ENCODE measurements at places on chromosomes 7 and 10.

- no peak for DNase-seq
Observed at GRCh38 chr7:94182721-94183120, 178.6 kb upstream of the BET1 start.

- DNase-seq = no peak
Observed at GRCh38 chr10:123889821-123890220, 1.8 kb downstream of the CPXM2 start.

DNA sequence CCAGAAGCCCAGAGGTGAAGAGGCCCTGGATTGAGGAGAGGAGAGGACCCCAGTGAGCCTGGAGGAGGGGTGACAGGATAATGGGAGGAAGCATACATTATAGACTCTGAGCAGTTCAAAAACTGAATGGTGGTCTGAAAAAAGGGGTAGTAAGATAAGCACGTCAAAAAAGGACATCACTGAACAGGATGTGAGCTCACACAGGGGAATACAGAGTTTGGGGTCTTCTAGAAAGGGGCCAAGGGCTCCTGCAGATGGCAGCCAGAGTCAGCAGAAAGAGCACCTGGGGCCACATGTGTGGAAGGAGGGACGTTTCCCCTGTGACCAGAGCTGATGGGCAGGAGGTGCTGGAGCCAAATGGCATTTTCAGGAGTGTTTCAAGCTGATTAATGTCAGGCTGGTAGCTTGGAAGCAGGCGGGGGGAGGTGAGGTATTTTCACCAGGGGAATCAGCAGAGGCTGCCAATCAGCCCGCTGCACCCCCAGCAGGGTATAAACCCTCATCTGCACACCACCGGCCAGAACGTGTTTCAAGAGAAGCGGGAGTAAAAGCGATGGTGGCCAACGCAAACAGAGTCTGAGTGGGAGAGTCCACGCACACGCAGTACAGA, 85.8 kb downstream of the TNS3 start:
- no peak for DNase-seq

GRCh38 chr7:97224316-97224715, 106.8 kb downstream of the SDHAF3 start:
- DNase-seq = no peak

- no peak for DNase-seq
Observed at GRCh38 chr7:34726221-34726620, 68.2 kb downstream of the NPSR1 start.

DNA sequence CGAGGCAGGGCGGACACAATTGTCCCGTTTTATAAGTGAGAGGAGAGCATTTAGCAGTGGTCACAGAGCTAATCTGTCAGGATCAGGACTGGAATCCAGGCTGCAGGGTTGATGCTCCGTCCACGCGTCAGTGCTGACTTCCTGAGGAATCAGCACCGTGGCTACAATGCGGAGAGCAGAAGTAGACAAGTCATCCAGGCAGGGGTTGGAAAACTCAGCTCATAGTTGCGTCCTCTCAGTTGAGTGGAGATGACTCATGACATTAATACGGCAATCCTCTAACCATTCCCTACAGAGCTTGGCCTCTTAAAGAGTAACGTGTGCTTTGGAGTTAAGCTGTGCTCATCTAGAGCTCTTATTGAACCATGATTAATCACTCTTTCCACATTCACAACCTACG, 17.1 kb upstream of the HTR5A start:
- no peak for DNase-seq

- DNase-seq = no peak
Observed at GRCh38 chr7:151053096-151053495, 4.6 kb downstream of the CDK5 start.

DNA sequence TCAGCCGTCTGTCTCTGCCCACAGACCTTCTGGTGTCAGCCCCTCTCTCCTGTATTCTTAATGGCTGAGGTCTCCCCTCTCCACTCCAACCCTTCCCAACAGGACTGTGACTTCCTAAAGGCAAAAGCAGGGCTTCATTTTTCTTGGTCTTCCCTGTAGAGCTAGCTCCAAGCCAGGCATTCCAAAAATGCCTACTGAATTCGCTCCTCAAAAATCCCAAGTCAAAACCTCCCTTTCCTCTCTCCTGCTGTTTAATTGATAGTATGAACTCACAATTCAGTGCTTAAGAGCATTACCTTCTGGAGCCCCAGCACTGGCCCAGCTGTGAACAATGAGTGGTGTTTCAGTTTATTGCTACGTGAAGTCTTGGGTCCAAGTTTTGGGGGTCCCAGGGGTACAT, 628.4 kb downstream of the PARD3 start:
- no peak for DNase-seq

GRCh38 chr7:70406186-70406949, 725.6 kb upstream of the GALNT17 start:
- no peak for DNase-seq

GRCh38 chr7:26141077-26141476, 10.9 kb upstream of the NFE2L3 start:
- no peak for DNase-seq

DNA sequence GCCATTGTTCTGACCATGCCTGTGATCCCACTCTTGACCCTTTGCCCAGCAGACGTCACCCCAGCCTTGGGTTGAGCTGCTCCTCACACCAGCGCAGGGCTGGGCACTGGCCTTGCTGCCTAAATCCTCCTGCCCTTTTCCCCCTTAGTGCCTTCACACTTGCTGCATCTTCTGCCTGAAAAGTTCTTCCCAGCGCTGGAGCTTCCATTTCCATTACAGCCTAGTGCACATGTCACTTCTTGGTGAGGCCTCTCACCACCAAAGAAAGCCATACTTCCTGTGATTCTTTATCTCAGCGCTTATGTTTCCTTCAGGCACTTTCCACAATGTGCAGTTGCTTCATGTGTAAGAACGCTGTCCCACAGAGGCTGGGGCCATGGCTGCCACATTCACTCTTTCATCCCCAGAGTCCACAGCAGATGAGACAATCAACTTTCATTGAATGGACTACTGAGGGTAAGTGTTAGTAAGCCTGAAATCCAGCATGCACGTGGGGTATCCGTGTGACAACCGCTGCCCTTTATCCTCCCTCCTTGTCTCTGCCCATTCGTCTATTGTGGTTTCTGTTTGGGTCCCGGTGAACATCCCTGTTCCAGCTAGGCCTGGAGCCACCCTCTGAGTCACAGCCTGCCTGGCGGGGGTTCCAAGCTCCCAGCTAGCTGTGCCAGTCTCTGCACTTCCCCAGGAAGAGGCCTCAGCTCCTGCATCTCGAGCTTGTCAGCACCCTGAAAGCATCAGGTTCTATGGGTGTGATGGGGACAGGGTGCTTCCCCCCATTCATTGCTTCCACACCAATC, 37.3 kb downstream of the ADRA2A start:
- DNase-seq = no peak

DNA sequence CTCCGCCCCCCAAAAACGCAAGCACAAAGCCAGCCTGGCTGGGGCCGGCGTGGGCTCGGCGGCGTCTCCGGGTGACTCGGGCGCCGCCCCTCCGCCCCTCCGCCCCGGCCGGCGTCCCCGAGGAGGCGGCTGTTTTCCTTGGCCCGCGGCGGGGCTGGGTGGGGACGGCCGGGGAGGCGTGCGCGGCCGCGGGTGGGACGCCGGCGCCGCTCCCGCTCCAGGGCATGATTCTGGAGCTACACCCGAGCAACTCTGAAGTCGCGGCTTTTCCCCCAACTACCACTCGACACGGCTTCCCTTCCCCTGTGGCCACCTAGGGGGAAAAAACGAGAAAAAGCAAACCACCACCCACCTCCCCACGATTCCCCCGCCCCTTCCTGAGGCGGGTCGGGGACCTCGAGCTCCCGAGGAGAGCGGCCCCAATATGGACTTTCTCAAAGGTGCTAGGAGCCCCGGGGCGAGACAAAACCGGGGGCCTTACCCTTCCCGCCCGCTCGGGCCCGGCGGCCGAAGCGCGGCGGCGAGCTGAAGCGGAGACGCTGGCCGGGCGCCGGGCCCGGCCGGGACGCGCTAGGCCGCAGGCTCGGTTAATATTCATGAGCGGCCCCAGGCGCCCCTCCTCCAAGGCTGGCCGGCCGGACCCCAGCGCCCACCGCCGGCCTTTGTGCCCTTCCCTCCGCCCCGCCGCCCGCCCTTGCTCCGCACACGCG, 856 bp downstream of the ARHGAP21 start:
- DNase-seq = peak; percentile 21

- no peak for DNase-seq
Observed at GRCh38 chr7:89618274-89618673, 536.0 kb upstream of the STEAP1 start.

DNA sequence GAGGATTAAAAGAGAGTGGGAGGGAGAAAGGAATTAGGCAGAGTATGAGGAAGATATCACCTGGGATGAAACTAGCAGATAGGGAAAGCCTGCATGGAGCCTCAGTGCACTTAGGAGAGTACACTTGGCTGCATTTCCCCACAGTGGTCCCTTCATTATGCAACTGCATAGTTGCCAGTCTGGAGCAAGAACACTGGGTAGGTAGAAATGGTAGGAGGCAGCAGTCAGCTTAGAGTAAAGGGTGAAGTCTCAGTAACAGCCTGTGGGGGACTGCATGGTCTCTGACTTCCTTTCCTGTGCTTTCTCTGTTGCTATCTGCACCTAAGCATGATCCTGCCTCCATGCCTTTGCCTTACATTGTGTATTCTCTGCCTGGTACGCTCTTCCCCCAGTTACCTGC, 14.0 kb upstream of the PCGF5 start:
- no peak for DNase-seq

- no peak for DNase-seq
Observed at GRCh38 chr10:47248386-47249090, 51.5 kb upstream of the GDF10 start.

- DNase-seq = no peak
Observed at GRCh38 chr7:82319674-82320118, 123.9 kb downstream of the CACNA2D1 start.

DNA sequence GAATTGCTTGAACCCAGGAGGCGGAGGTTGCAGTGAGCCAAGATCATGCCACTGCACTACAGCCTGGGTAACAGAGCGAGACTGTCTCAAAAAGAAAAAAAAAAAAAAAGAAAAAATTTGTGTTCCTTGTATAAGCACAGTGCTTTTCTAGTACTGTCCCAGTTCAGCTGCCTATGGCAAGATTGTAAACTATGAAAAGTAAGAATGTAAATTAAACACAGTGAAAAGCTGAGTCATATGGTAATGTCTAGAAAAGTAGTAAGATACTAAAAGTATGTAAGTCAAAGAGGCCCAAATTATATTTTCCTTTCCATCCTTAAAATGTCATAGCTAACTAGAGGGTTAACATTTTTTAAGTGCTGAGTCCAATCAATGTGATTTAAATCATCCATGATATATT, 42.8 kb downstream of the RBM20 start:
- DNase-seq = no peak

- DNase-seq = no peak
Observed at GRCh38 chr7:25835197-25835596, 316.8 kb upstream of the NFE2L3 start.

DNA sequence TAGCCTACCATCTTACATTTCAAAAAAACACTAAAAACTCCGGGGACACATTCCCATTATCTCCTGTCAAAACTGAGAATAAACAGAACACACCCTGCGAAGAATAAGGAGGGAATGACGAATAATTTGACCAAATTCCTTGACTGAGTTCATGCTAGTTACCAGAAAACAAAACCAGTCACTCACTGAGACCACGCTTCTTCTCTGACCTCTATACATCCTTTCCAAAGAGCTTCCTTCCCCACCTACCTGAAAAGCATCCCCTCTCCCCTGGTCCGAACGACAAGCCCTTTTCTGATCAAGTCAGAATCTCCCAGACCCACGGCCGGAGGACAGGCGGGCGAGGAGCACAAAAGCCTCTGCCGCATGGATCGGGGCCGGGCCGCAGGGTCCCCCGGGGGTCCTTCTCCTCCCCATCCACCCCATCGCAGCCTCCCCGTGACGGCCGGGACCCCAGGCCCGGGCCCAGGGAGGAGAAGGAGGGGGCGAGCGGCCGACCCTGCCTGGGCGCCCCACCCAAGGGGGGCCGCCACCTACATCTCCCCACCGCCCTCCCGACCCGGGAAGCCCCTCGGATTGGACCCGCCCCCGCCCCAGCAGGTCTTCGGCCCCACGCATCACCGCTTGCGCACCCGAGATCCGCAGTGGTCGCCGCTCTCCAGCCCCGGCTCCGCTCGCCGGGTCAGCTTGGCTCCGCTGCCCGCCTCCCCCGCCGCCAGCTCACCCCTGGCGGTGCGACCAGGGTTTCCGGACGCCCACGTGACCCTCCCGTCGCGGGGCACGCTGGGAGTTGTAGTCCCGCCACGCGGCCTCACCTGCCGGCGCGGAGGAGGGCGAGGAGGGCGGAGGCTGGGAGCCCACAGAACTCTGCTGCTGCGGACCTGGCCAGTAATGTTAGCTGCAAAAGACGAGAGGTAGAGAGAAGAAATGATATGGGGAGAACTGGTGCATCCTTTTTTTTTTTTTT, at the start of gene SLC37A3:
TSS of gene SLC37A3 (minus strand) at position 747 of the 967 bp plus-strand sequence. CDS start 16,004 bp downstream, outside the sequence.
- peak; percentile 78 for DNase-seq

- no peak for DNase-seq
Observed at GRCh38 chr10:48900371-48900801, 39.3 kb downstream of the LRRC18 start.

- no peak for DNase-seq
Observed at GRCh38 chr7:132270517-132270916, 305.8 kb downstream of the PLXNA4 start.

- DNase-seq = no peak
Observed at GRCh38 chr7:141737118-141737835, 881 bp upstream of the SSBP1 start.

GRCh38 chr7:128041203-128041602, 10.0 kb upstream of the LRRC4 start:
- no peak for DNase-seq

GRCh38 chr7:36468370-36469101, 78.9 kb downstream of the ANLN start:
- DNase-seq = no peak

- no peak for DNase-seq
Observed at GRCh38 chr10:114607358-114607998, 50.6 kb downstream of the ABLIM1 start.

DNA sequence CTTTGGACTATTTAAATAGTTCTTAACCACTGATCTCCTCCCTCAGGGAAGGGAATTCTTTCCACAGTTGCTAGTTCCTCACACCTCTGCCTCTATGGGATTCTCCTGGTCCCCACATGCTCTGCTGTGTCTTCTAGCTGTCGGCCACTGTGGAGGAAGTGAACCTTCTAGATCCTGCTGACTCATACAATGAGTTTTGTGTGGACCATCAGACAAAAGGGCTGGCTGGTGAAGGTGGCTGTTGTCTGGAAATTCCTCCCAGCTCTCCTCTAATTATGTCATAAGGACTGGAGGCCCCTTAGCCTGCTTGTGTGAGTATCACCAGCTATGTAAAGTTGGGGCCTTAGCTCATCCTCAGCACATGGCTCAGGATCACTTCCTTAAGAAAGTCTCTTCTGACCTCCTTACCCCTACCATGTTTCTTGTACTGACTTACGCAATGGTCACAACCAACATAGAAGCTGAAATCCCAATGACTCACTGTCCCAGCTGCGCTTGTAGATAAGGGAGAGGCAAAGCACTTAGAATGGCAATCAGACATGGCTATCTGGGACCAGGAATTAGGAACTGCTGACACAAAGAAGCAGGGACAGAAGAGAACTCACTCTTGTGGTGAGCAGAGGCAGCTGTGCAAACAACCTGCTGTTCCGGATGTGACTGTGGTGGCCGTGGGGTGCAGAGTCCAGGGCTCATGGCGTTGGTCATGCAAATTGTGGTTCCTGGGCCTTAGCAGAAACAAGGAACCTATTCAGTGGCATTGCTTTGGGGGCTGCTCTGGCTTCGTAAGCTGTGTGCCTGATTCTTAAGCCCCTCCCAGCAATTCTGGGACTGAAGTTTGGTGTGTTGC, 2.5 kb upstream of the MACC1 start:
- no peak for DNase-seq
